Right renal cortex interstitium (tissue), 3 donors: ENCODE measurements at places on chromosomes 6 and 20. TPM values are rescaled to one million over a fixed set of nuclear protein-coding genes. Genes with fewer than 3 reads are reported as not detected.

- DNase-seq, result no peak
Measured at GRCh38 chr6:41200296-41200900, 551 bp downstream of the TREML2 start.

The C6orf132 gene
- polyA plus RNA-seq, result 3.6 TPM

The TCFL5 gene
- polyA plus RNA-seq, result 13.0 TPM

The SGK2 gene
- 28.8 TPM for polyA plus RNA-seq

The DST gene
- 201 TPM for polyA plus RNA-seq

The MOG gene
- polyA plus RNA-seq, result not detected

- DNase-seq, result no peak
Measured at GRCh38 chr6:9346923-9347322, 911.6 kb upstream of the SLC35B3 start.

DNA sequence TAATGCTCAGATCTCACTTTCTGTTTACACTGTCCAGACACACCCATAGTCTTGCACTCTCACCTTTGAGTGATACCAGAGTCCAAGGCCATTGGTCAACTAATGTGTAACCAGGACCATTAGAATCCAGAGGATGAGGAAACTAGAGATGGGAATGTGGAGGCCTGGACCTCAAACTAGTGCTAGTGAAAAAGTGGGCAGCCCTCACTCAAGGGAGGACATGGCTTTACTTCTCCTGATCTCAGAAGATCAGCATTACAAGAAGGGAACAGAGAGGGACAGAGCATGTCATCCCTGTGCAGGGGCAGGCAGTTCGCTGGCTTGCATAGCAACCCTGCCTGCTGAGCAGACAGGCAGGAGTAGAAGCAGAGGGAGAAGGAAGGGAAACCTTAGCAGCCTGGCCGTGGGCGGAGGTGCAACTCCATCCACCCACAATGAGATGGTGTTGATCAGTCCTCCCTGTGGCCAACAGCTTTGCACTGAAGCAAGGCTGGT is 22.6 kb upstream of the XRN2 start:
- no peak for DNase-seq

The ENPP4 gene
- polyA plus RNA-seq, result 18.8 TPM

The TRAPPC3L gene
- polyA plus RNA-seq, result 0.50 TPM

DNA sequence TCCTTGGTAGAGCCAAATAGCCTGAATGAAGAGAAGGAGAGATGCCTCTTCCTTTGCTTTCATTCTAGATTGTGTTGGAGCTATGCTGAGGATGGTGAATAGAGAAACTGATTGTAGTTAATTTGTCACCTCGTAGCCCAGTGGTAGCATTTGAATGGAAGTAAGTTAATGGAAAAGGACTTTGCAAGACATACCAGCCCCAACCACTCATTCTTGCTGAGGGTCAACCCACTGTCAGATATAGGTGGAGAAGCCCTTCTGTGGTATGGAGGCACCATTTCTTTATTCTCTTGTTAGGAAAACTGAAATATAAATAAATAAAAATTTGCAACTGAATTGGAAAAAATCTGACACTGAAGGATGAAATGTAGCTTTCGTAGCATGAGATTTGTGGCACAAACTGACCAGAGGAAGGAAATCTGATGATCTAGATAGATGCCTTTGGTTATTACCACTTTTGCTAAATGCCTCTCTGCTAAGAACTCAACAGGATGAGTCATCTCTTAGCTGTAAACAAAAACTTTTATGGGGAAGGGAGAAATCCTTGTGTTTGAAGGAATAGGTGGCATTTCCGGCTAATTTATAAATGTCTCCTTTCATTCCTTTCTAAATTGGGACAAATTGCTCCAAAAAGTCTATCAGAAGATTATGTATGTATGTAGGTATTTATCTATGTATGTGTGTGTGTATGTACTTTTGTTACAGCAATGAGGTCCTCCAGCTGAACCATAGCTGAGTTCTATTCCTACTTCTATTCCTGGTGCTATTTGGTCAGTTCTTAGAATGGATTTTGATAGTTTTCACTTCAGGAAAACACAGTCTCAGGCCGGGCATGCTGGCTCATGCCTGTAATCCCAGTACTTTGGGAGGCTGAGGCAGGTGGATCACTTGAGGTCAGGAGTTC is 76.5 kb upstream of the SUPT3H start:
- DNase-seq, result no peak

DNA sequence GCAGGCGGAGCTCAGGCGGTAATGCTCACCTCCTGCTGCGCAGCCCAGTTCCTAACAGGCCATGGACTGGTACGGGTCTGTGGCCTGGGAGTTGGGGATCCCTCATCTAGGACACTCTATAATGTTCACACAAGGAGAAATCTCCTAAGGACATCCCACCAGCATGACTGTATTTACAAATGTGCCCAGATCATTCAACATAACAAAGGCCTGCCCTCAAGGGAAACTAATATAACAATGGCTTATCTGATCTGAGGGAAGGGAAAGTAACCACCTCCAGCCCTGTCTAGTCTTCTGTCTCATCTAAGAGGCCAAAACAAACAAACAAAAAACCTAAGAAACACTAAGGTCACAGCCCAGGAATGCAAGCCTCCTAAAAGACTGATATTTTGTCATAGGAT is 232.8 kb downstream of the RNGTT start:
- DNase-seq, result no peak
